ENCODE measurements at places on chromosomes 5 and 9. TPM values are rescaled to one million over a fixed set of nuclear protein-coding genes. Genes with fewer than 3 reads are reported as not detected.

The PCDHGB3 gene
- 2.9 TPM for total RNA-seq

The PPIP5K2 gene
- total RNA-seq: 76.7 TPM

The GRIN3A gene
- not detected for total RNA-seq

The SH3RF2 gene
- 1.7 TPM for total RNA-seq

The HMCN2 gene
- 0.07 TPM for total RNA-seq

The SNCB gene
- total RNA-seq: 0.27 TPM

The FBLL1 gene
- total RNA-seq: 0.07 TPM

The CCDC152 gene
- 4.0 TPM for total RNA-seq

The COL15A1 gene
- total RNA-seq: not detected

The PCA3 gene
- total RNA-seq: 2.2 TPM

The SQSTM1 gene
- total RNA-seq: 317 TPM

The LCN1 gene
- not detected for total RNA-seq

The IDNK gene
- 3.8 TPM for total RNA-seq

The SPINK1 gene
- not detected for total RNA-seq

The RLN2 gene
- 0.22 TPM for total RNA-seq
